GM12891 (cell line): ENCODE measurements at places on chromosomes 3 and 15.

DNA sequence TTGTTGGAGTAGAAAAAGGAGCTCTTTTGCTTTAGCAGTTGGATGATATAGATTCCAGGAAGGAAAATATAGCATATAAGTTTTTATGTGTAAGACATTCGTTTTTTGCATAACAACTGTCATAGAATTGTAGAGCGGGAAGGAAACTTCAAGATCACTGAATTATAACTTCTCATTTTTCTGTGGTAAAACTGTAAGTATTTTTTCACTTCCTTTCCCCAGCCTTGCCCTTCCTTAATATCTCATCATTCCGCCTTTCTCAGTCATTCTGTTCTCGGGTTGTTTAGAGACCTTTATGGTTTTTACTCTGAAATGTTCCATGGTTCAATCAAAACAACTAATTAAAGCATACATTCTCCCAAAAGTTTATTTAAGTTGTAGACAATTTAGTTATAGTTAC lies 1.1 kb downstream of the EAF2 start:
- DNase-seq = no peak

- no peak for DNase-seq
Measured at GRCh38 chr3:52886049-52886730, 11.2 kb downstream of the STIMATE start.

GRCh38 chr15:59405079-59405478 lies 32.4 kb upstream of the MYO1E start:
- no peak for DNase-seq

DNA sequence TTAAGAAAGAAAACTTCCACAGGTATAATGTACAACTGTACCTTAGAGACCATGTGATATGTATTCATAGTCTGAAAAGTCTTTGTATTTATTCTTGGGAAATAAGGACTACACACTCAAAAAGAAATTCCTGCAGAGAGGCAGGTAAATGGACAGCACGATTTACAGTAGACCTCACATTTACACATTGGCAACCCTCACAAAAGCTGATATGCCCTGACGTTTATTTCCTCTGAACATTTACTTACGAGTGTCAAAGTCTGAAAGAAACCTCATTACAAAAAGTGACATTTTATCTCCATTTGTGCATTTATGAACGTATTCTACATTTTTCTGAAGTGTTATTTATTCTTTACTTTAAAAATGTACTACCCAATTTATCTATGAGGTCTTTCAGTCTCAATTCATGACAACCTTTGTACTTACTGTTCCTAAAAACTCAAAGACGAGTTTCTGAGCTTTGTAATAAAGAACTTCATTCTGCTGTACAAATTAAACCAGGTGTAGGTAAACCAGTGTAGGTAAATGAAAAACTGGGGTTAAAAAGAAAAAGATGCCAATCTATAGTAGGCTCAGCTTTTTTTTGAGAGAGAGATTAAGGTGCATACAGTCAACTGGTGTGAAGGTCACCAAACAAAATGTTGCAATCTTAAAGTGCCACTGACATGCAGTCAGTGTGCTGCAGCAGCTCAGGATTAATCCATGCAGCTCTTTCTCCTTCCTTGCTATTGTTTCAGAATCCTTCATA lies 44.3 kb downstream of the THRB start:
- no peak for DNase-seq

- DNase-seq = no peak
Measured at GRCh38 chr3:84141571-84141970, 817.2 kb upstream of the CADM2 start.
